ENCODE measurements at places on chromosomes 2 and 18.

GRCh38 chr2:144358979-144359541, 160.9 kb downstream of the ZEB2 start:
- peak; percentile 54 for DNase-seq

DNA sequence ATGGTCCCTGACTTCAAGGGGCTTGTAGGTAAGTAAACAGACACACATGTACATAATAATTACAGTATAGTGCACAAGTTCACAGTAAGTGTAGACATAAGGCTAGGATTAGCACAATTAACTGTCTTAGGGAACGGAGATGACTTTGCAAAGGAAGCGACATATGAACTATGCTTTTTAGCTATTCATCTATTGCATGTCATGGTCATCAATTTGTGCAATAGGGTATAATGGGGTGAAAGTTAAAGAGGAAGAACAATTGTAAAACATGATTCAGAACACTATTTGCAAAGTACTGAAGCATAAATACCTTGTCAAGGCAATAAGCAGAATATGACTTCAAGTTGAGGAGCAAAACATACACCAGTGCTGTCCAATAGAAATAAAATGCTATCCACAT, 112.3 kb upstream of the SLC8A1 start:
- no peak for DNase-seq

DNA sequence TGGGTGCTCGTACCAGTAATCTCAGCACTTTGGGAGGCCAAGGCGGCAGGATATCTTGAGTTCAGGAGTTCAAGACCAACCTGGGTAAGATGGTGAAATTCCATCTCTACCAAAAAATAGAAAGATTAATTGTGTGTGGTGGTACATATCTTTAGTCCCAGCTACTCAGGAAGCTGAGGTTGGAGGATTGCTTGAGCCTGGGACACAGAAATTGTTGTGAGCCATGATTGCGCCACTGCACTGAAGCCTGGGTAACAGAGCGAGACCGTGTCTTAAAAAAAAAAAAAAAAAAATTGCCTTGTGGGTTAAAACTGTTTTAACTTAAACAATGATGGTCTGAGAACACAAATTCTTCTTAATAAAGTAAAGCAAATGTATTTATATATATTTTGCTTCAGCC, 49.6 kb downstream of the ATP9B start:
- no peak for DNase-seq

- no peak for DNase-seq
These were observed 87.4 kb downstream of the MTCL1 start for GRCh38 chr18:8792688-8793316.

DNA sequence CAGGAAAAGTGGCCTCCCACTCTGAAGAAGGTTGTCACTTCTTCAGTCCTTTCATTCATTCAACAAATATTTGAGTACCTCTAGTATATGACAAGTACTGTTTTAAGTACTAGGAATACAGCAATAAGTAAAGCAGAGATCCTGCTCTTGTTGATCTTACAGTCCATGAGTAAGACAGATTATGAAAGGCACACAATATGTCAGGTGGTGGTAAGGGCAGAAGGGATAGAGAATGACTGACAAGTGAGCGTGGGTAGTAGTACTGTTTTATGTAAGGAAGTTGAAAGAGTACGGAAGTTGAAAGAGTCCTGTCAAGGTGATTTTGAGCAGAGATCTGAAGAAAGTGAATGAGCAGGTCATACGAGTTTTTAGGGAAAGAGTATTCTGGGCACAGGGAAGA, 111.3 kb downstream of the GALNT1 start:
- DNase-seq = no peak
